Muscle of back (tissue), 13 donors: ENCODE measurements at places on chromosomes 6 and 20.

DNA sequence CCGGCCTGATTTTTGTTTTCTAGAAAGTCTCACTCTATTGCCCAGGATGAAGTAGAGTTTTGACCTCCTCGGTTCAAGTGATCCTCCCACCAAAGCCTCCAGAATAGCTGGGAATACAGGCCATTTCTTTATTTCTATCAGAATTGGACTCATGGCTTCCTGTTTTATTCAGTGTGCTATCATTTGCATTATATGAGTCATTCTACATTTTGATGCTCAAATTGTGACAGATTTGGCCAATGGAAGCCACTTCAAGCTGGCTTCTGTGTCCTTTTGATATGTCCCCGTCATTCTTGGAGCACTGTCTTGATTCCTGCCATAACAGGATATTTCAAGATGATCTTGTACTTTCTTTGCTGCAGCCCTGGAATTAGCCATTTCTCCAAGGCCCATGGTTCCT, 75.1 kb downstream of the CNBD2 start:
- DNase-seq: no peak

GRCh38 chr6:157150076-157150475, 173.2 kb downstream of the TMEM242 start:
- DNase-seq: no peak

GRCh38 chr6:39310542-39310941, 3.7 kb downstream of the KCNK17 start:
- DNase-seq: no peak

DNA sequence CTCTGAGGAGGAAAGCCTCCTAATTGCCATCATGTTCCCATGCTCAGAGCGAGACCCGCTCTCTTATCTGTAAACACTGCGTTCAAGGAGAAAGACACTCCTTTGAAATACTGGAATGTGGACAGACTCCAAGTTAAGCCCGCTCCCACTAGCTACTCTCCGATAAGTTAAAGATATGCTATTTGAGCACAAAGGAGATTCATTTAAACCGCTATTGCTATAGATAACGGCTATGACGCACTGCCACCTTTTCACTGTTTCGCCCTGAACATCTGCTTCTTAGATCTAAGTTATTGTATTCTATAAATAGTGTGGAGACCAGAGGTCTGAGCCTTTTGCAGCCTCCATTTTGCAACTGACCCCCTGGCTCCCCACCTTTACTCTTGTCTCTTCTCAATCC, 82.3 kb downstream of the GPX5 start:
- DNase-seq: no peak

GRCh38 chr6:37029249-37029971, 24.0 kb downstream of the FGD2 start:
- peak; percentile 56 for DNase-seq

DNA sequence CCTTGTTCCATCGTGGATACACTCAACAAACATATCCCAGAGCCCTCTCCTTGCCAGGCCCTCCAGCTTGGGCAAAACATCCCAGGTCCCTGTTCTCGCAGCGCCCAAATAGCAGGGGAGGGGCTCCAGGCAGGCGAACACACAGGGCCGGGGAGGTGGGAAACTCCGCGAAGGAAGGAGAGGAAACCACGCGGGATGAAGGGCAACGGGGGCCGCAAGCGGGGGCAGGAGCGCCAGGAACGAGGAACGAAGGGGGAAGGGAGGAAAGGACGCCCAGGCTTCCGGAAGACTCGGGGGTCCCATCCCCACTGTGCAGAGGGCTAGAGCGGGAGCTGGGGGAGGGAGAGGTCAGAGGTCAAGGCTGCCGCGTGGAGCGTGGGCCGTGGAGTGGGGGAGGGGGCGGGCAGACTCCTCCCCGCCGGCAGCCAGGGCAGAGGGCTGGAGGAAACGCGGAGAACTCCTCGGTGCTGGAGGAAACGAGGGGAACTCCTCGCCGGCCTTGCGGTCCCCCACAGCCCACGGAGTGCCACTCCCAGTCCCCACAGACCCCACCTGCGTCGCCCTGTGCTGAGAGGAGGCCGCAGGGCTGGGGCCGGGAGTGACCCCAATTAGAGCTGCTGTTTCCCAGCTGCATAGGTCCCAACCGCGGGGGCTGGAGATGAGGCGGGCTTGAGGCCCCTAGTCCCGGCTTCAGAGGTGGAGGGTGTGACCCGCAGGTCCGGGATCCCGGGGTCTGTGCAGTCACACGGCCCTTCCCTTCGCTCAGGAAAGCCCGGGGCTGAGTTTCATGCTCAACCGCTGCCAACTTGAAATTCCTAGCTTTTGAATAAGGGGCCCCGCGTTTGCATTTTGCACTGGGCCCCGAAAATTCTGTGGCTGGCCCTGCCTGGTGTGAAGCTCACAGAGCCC, 1.2 kb upstream of the RBM38 start:
- DNase-seq: no peak

DNA sequence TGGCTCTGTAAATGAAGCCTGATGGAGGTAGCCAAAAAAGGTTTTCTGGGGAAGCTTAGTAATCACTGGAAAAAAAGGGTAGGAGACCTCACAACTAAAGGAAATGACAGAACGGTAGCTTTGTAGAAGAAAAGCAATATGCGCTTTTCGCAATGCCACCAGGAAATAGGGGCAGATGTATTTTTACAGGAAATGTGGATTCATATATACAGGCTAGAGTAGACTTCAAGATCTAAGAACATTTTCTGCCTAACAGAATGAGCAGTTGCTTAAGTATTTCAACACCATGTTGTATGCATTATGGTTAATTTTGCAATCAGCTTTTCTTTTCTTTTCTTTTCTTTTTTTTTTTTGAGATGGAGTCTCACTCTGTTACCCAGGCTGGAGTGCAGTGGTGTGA, 219.6 kb downstream of the CD83 start:
- DNase-seq: no peak

GRCh38 chr6:166588691-166589336, 2.3 kb upstream of the RAMACL start:
- DNase-seq: no peak

- peak; percentile 27 for DNase-seq
Observed at GRCh38 chr6:142301651-142302391, at the start of gene ADGRG6. Gene ADGRG6, plus strand, starts transcription at chr6:142302007. Its CDS starts 323 bp downstream, at chr6:142302330.

GRCh38 chr6:139436200-139436956, 61.9 kb upstream of the CITED2 start:
- no peak for DNase-seq

- no peak for DNase-seq
Observed at GRCh38 chr20:6664574-6664973, 102.9 kb upstream of the BMP2 start.

GRCh38 chr6:16767765-16768476, 6.7 kb upstream of the ATXN1 start:
- DNase-seq: no peak

DNA sequence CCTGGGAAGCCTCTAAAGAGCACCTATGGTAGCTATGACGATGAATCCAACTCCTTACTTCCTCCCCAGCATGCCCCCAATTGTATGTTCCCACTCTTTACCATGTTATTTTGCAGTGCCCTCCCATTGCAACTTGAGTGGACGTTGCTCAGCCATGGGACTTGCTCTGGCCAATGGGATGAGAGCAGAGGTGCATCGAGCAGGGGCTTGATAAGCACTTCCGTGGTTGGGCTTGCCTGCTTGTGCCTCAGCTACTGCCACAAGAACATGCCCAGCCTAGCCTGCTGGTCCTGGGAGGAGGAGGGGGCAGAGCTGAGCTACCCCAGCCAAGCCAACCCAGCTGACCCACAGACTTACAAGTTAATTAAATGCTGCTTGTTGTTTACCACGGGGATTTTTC, 71.1 kb upstream of the CTNNBL1 start:
- DNase-seq: no peak

GRCh38 chr6:161462148-161462547, 188.3 kb upstream of the AGPAT4 start:
- DNase-seq: no peak

GRCh38 chr20:18739751-18740166, 73.8 kb upstream of the SCP2D1 start:
- DNase-seq: peak; percentile 60

- DNase-seq: no peak
Observed at GRCh38 chr6:169943241-169944060, 192.0 kb downstream of the ERMARD start.

- DNase-seq: no peak
Observed at GRCh38 chr20:53040693-53041589, 68.8 kb downstream of the TSHZ2 start.

- no peak for DNase-seq
Observed at GRCh38 chr6:26531897-26532296, 6.3 kb upstream of the HMGN4 start.

- DNase-seq: no peak
Observed at GRCh38 chr20:39378776-39379175, 416.6 kb downstream of the DHX35 start.

DNA sequence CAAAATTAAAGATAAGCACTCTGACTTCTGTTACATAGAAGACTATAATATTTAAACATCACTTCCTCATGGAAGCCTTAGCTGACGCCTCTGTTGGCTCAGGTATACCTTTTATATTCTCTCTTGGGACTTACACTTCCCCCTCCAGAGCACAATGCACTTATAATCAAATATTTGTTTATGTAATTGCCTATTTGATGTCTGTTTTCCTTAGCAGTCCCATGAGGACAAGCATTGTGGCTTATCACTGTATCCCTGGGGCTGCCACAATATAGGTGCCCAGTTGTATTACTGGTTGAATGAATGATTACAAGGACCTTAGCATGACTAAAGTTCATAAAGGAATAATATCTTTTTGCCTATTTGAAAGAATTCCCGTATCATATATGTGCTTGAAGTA, 186.7 kb upstream of the VGLL2 start:
- DNase-seq: no peak

DNA sequence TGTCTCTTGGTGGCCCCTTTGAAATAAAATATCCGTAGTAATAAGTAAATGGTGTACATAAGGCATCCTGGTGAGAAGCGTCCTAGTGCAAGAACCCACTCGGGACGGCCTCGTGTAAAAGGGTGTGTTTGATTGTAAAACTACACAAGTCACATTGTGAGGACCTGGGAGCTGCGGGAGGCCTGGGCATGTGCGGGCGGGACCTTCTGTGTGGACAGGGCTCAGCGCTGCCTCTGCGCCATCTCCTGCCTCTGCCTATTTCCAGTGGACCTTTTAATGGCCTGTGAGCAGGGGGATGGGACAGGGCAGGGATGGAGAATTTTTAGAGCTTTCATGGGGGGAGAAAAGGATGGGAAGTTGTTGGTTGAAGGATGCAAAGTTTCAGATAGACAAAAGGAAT, 25.3 kb upstream of the KIF25 start:
- DNase-seq: no peak

DNA sequence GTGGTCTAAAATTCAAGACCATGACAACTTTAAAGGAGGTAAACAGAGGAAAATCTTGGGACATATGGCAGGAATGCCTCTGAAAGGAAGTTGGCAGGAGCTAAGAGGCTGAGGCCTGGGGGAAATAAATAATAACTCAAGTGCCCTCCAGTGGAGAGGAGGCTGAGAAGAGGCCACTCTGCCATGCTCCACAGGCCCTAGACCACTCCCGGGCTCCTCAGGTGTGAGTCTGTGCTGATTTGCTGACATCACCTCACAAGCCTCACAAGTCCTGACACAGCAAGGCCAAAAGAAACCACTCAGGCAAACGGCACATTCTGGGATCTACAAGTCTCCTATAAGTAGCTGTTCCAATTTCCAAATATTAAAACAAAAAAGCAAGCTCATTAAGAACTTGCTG, 91.0 kb upstream of the RIPOR2 start:
- no peak for DNase-seq

DNA sequence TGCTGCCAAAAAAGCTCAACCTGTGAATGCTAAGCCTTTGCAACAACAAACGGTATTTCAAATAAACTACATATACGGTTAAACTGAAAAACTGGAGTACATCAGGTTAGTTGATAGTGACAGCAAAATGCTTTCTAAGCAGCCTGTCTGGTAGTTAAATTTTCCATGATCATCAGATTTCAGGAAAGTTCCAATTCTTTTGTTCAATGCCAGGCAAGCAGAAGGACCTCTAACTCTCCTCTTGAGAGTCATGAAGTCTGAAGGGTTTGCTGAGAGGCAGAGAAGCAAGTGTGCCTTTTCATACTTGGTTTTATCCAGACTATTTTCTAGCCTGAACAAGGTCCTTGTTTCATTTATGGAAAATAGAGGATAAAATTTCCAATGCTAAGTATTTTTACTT, 4.5 kb downstream of the FLRT3 start:
- DNase-seq: peak; percentile 50

GRCh38 chr6:114649298-114649697, 306.5 kb upstream of the HS3ST5 start:
- DNase-seq: no peak

DNA sequence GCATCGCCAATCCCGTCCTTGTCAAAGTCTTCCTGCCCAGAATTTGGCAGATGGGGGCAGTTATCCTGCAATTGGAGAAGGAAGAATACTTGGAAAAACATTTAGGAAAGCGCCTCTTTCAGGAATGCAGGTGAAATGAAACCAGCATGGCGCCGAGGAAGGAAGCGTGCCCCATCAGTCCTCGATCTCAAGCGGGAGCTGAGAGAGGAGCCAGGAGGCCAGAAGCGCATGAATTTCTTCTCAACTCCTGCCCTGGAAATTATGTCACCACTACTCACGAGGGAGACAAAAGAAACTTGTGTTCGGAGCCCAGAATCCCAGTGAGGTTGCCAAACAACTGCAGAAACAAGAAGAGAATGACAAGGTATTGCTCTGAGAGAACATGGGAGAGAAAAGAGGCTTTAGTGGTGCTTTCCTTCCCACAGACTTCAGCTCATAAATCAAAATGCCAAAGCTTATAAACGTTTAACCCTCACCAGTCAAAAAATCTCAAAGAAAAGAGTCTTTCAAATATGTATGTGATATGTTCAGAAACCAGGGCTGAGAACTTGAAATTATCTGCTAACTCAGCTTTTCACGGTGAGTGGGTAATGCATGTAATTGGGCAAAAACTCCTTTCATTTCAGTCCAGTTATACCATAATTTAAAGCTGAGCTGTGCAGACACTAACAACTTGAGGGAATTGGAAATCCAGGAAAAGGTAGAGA, 23.9 kb downstream of the THBS2 start:
- no peak for DNase-seq

DNA sequence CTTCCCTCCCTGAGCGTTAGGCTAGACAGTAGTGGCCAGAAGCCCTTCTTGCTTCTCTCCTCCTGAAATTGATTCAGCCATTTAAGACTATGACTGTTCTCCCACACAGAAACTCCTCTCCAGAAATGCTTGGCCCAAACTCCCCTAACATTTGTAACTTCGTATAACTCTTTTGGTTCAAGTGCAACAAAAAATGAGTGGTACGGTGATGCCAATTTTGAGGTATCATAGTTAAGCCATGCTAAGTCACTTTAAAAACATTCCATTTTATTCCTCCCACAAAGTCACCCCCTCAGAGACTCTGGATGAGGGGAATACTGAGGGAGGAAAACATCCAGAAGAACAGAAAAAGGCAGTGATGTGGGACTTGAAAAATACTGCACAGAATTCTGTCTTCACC, 21.1 kb upstream of the ROS1 start:
- DNase-seq: no peak

GRCh38 chr6:45590226-45590625, 212.5 kb upstream of the SUPT3H start:
- no peak for DNase-seq

GRCh38 chr20:4065391-4065844, 50.1 kb upstream of the RNF24 start:
- peak; percentile 86 for DNase-seq
